ENCODE measurements at places on chromosomes 12 and 14.

GRCh38 chr14:103544388-103545218 lies 15.6 kb downstream of the TRMT61A start:
- peak; percentile 51 for DNase-seq

GRCh38 chr12:93710574-93710926 lies 33.4 kb downstream of the CRADD start:
- DNase-seq: no peak

DNA sequence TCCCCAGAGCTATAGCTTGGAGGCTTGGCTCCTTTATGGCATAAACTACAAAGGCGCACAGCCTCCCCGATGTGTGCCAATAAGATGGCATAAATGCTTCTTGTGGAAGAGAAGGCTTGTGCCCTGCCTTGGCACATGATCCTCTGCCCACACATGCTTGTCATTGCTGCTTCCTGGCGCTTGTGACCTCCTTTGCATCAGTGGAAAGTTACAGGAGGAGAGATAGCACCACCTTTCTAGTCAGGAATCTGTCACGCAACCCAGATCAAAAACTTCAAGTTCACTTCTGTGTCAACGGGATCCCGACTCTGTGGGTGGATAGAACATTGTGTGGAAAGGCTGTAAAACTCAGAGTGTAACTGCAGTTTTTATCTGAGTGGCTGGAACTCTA lies 183.8 kb upstream of the HIF1A start:
- DNase-seq: no peak

- no peak for DNase-seq
Observed at GRCh38 chr12:82057770-82058169, 298.6 kb upstream of the PPFIA2 start.

DNA sequence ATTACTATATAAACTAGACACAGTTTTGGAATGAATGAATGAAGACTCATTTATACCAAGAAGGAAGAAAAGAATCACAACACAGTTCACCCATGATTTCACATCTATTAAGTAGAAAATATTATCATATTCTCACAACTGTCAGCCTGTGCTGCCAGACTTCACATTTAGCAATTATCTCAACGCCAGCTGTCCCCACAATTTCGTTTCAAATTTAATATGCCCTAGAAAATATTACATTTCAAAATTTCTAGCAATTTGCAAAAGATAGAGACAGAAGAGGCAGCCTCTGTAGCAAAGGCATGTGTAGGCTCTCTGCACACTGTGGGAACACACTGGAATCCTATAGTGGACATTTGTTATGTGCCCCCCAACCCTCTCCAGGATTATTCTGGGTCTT lies 83.6 kb downstream of the ANKS1B start:
- DNase-seq: peak; percentile 86

GRCh38 chr12:70252832-70253231 lies 9.6 kb downstream of the CNOT2 start:
- no peak for DNase-seq

DNA sequence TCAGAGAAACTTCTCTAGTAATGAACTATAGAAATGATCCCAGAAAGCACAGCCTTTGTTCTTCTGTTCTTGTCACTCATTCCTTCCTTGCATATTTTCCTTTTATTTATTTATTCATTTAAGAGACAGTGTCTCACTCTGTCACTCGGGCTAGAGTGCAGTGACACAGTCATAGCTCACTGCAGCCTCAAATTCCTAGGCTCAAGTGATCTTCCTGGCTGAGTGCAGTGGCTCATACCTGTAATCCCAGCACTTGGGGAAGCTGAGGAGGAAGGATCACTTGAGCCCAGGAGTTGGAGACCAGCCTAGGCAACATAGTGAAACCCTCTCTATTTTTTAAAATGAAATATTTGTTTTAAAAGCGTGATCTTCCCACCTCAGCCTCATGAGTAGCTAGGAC lies 11.5 kb downstream of the TECPR2 start:
- no peak for DNase-seq

GRCh38 chr14:101774006-101774795 lies 12.7 kb downstream of the PPP2R5C start:
- peak; percentile 95 for DNase-seq

DNA sequence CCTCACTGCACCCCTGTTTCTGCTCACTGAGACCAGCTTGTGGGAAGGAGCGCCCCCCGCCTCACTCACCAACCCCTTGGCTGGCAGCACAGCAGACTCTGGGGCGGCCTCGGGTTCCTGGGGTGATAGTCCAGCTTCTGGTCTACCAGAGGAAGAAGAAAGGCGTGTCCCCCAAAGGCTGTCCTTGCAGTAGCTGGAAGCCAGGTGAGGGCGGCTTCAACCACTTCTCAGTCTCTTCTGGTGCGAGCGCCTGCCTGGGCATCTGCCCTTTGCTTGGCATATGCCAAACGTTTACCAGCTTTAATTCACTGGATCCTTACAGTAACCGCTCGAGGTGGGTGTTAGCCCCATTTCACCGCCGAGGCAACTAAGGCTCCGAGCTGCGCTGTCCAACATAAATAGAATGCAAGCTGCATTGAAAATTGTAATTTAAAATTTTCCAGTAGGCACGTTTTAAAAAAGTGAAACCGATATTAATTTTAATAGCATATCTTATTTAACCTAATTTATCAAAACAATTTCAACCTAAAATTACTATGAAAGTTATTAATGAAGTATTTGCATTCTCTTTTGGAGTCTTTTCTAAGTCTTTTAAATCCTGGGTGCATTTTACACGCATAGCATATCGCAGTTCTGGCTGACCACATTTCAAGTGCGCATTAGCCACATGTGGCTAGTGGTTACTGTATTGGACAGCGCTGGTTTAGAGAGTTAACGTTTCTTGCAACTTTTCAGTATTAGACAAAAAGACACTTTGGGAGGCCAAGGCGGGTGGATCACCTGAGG lies 872 bp downstream of the FAM177A1 start:
- peak; percentile 34 for DNase-seq

DNA sequence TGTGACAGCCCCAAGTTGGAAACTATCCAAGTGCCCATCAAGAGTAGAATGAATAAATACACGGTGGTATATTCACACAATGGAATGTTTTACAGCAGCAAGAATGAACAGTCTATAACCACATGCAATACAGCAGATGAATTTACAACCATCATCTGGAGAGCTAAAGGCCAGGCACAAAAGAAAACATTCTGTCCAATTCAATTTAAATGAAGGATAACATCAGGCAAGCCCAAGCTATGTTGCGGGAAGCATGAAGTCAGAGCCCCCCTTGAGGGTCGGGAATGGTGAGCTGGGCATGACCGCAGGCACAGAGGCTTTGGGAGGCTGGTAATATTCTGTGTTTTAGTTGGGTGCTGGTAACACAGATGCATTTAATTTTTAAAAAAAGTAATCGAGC lies 76.0 kb downstream of the SYNE3 start:
- no peak for DNase-seq
